ENCODE measurements at places on chromosomes 16 and 17.
A peak's percentile ranks its signal among the peaks of the same experiment; 100 is the strongest.

DNA sequence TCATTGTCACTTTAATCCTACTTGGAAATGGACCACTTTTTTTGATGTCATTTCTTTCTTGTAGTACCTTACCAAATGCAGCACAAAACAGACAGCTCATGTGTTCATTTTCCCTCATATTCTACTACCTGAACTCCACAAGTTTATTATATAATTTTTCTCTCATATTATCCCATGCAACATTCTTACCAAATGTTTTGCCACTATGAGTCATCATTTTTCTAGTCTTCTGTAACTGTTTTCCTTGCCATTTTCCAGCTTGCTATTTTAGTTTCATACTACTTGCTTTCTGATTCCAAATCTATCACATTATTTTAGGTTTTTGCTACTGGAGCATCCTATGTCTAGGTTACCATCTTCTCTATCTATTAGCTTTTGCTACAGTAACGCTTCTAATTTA lies 332.7 kb downstream of the ZFHX3 start:
- DNase-seq: peak; percentile 9

DNA sequence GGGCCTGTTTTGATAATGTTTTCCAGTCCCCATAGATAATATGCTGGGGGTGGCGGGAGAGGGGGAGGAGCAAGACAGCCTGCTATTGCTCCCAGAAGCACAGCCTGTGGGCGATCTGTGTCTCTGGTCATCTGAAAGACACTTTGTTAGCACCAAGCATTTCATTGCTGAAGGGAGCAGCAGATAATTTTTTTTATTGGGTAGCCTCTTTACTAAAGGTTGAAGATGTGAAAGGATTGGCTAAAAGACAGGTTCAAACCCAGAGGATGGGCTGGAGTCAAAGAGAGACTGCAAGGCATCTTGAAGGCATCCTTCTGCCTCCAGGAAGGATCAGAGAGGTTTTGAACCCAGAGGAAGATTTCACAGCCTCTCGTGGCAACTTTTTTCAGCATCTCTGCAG lies 60.6 kb downstream of the C17orf67 start:
- DNase-seq: no peak

GRCh38 chr16:80664226-80664625 lies 123.4 kb downstream of the DYNLRB2 start:
- DNase-seq: no peak

- DNase-seq: no peak
These were observed 3.2 kb downstream of the SGF29 start for GRCh38 chr16:28556914-28557320.

DNA sequence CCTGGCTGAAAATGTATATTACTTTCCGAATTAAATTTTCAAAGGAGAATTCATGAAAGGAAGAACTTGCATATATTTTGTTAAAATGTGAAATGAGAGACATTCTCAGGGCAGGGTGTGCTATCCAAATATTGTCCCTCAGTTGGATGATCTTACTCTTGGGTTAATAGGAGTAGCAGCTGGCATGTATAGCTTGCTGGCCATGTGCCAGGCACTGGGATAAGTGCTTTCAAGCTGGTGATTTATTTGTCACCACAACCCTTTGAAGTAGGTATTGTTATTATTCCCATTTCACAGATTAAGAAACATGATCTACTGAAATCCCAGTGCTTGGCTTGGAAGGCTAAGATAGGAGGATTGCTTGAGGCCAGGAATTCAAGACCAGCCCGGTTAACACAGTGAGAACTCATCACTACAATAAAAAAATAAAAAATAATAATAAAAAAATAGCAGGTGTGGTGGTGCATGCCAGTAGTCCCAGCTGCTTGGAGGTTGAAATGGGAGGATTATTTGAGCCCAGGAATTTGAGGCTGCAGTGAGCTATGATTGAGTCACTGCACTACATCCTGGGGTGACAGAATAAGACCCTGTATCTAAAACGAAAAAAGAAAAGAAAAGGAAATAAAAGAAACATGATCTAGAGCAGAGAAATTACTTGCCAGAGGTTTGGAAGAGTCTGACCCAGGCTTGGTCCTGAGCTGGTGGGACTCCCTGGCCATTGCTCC lies 11.6 kb upstream of the MPHOSPH6 start:
- no peak for DNase-seq

DNA sequence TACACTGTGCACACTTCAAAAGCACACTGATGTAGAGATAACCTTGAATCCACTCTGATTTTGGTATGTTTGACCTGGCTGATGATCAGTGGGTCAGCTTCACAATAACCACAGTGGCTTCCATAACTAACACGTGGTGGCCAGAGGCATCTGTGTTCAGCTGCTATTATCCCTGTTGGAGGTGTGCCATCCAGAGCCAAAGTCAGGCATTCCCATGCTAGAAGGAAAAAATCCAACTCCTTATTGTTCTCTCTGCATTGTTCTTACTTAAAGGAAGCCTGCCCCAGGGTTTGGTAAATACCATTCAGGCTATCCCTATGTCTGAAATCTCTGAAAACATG lies 127.3 kb upstream of the MON1B start:
- no peak for DNase-seq

- peak; percentile 22 for DNase-seq
These were observed 6.2 kb upstream of the SLC7A6 start for GRCh38 chr16:68257906-68258800.

DNA sequence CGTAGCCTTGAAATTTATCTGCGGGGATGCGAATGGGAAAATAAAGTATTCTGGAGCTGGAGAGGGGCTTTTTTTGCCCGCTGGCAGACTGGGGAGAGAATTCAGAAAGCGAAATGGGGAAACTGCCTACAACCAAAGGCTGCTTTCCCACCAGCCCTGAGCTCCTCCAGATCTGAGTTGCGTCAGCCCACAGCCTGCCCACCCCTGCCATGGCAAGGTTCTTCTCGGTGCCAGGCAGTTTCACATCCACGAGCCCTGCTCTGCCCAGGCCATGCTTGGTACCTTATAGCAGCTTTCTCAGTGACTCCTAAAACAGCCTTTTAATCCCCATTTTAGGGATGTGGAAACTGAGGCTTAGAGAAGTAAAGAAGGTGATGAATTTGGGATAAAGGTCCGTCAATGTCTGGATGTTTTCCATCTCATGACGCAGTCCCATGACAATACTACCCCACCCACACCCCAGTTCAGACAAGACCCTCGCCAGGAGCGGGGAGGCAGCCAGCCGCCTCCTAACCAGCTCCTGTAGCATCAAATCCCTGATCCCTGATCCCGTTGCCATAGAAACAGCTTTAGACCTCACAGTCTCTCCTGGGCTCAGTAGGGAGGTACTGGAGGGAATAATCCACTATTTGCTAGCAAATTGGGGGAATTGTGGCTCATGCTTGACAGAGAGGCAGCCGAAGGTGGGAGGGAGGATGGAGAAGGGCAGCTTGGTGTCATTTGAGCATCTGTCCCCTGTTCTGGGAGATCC lies 113.5 kb downstream of the MGAT5B start:
- DNase-seq: no peak

DNA sequence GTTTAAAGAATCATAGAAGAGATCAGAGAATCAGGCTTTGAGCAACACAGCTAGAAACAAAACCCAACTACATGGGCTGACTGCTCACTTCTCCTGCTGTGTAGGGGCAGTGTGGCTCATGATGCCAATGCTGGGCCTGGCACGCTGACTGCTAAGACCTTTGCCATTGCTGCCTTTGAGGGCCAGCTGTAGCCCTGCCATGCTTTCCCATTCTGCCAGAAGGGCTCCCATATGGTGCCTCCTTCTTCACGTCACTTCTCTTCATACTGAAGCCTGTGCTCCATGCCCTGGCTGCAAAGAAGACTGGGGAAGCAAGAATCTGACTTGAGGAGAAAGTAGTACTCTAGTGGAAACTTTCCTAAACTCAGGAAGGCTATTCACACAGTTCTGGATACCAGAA lies 232.9 kb downstream of the UTP18 start:
- DNase-seq: no peak

GRCh38 chr17:1351971-1352370 lies 48.1 kb downstream of the YWHAE start:
- DNase-seq: no peak

Measured in fibroblast of skin of abdomen (primary cell).